Naive thymus-derived CD4-positive, alpha-beta T cell (primary cell): ENCODE measurements at places on chromosomes 16 and 17. TPM values are rescaled to one million over a fixed set of nuclear protein-coding genes. Genes with fewer than 3 reads are reported as not detected.

DNA sequence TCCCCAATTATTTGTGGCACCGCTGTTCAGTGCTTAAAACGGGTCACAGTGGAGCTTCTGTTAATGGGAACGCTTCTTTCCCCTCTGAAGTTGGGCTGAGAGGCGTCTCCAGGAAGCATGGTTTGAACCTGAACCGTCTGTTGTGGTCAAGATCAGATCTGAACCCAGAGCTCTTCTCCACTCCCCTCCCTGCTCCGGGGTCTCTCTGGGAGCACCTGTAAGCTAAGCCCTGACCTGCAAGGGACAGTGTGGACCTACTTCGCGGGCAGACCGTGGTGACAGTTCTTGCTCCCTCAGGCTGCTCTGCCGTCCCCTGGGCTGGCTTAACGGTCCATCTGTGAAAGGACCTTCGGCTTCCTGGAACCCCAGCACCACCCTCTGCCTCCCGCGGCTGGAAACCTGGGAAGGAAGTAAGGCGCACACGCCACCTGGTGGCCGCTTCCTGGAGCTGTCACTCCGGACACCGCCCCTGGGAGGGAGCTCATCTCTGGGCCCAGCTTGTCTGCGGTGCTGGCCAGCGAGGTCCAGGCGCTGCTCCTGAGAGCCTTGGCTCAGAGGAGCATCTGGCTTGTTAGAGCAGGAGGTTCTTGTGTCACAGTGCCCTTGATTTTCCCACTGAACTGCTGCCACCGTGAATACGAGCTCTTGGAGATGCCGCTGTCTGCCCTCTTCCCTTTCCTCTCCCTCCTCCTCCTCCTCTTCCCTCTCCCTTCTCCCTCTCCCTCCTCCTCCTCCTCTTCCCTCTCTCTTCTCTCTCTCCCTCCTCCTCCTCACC is 518.5 kb upstream of the EEF2KMT start:
- DNase-seq, result no peak

- DNase-seq, result no peak
Measured at GRCh38 chr16:81369888-81370504, 55.2 kb downstream of the GAN start.

Gene GLIS2
- total RNA-seq, result not detected

Gene OR2C1
- 0.35 TPM for total RNA-seq

DNA sequence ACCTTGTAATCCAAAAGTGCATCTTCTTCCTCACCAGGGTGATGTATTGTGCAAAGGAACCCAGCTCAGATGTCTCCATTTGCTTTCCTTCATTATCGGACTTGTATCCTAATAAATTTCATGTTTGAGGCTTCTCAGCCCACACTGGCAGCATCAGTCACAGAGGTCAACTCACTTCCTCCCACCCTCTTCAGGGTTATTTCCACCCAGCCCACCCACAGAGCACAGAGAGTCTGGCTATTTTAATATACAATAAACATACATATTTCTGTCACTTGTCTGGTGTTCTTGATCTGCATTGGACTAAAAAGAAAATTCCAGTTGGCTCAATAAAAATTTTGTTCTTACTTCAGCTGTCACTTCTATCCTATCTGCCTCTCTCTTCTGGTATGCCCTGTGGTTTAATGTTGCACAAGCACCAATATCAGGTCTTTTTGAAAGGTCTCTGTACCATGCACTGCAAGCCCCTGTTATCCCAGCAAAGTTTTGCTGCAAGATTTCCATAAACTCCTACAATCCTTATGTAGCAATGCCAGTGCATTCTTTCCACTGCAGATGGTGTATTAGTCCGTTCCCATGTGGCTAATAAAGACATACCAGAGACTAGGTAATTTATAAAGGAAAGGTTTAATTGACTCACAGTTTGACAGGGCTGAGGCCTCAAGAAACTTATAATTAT is 201.8 kb downstream of the CDH11 start:
- no peak for DNase-seq

Gene KRT33B
- total RNA-seq, result not detected in 2 replicates

DNA sequence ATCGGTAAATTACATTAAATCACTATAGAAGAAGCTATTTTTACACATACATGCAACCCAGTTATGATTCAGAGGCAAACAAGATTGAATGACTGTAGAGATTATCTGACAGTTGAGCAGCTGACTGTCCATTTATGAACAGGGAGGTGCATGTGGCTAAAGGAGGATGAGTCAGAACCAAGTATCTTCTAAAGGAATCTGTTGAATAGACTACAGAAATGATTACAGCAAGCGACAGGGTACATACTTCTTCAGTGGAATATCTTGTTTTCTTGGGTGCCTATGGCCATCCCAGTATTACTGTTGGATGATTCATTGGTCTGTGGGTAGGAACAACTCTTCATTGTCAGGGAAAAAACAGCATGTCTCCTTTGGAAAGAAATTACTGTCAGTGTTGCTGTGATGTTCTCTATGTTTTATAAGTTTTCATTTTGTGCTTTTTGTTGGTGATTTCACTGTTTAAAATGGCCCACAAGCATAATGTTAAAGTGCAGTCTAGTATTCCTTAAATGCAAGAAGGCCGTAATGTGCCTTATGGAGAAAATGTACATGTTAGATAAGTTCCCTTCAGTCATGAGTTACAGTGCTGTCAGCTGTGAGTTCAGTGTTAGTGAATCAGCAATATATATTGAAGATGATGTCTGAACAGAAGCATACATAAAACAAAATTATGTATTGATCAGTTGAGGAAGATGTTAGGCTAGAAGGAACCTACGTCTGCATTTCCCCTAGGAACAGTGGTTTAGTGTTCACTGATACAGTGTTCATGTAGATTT is 27.0 kb downstream of the CBFB start:
- DNase-seq, result no peak

Gene HOXB3
- 7.1 TPM for total RNA-seq

GRCh38 chr17:36118477-36119353 is 15.1 kb downstream of the CCL4 start:
- no peak for DNase-seq

GRCh38 chr16:56630134-56630533 is 2.3 kb upstream of the MT1M start:
- no peak for DNase-seq

Gene GUCY2D
- total RNA-seq, result 0.07 TPM in 1 of 2 replicates, not detected in the other

Gene AHSP
- not detected for total RNA-seq

Gene KRTAP4-4
- not detected for total RNA-seq
